NCI-H2081 treated with DMSO at 0.1 percent for 48 hours (cell line): ENCODE measurements at places on chromosomes 7 and 10.
A peak's percentile ranks its signal among the peaks of the same experiment; 100 is the strongest.

DNA sequence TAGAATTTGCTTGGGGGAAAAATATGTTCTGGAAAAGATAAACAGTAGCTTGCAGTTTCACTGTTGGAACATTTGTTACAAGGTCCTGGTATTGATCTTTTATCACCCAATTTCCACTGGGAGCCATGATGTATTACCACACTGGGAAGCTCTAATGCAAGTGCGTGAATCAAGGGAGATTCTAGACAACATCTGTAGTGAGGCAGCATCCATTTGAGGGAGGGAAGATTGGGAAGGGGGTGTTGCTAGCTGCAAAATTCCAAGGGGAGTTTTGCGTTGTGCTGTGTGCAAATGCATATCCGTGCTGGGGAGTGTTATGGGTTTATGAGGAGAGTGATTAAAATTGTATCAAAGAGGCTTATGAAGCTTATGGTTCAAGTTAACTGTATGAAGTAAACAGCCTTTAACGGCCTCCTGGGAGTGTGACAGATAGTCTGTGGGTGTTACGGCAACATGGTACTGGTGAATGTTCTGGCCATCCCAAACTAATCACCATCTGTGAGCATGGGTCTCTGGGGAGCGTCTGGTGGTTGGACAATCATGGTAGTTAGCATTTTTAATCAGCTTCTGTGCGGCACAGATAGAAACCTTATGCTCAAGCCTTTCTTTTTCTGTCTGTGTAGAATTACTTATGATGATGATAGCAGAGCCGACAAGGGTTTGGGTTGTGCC lies 601.9 kb upstream of the GALNT17 start:
- DNase-seq: no peak

DNA sequence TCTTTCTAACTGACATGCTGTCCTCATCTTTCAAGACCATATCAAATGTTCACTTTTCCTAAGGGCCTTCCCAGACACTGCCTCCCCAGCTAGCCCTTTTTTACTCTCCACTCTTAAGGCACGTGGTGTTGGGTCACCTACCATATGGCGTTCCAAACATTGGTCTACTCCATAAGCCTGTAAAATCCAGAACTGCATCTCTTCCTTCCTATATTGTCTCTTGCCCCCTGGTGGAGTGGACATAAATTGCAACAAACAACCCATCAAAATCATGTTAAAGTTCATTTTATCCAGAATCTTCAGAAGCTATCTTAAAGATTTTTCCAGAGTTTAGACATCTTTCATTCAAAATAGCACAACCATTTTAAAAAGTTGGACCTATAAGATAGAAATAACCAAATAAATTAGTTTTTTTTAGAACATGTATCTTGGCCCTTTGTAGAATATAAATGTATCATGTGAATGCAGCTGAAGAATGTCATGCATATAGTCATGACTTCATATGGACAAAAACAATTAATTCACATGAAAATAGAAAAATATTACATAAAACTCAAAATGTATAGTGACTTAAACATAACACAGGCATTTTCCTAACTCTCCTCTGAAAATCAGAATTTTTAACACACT lies 180.6 kb upstream of the CHRM2 start:
- peak; percentile 37 for DNase-seq

GRCh38 chr10:110967645-110968044 lies 48.2 kb downstream of the SHOC2 start:
- no peak for DNase-seq

DNA sequence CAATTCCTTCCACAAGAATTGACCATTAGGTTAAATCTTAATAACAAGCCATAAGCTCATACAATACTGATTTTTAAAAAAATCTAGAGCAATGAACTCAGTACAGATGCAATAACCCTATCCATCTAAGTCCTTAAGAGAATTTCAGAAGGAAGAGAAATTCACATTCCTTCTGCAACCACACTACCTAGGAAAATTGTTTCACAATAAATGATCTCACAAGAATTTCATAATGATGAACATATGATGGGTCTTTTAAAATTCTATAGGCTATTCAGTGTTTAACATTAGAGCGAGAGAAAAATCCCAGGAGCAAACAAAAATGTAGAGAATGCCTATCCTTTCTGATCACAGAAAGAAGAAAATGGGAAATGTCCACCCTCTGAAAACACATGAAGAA lies 70.0 kb upstream of the MAGI2 start:
- DNase-seq: no peak

- DNase-seq: no peak
Observed at GRCh38 chr7:4549681-4550080, 132.4 kb upstream of the FOXK1 start.

GRCh38 chr7:81776161-81776560 lies 6.3 kb upstream of the HGF start:
- no peak for DNase-seq

DNA sequence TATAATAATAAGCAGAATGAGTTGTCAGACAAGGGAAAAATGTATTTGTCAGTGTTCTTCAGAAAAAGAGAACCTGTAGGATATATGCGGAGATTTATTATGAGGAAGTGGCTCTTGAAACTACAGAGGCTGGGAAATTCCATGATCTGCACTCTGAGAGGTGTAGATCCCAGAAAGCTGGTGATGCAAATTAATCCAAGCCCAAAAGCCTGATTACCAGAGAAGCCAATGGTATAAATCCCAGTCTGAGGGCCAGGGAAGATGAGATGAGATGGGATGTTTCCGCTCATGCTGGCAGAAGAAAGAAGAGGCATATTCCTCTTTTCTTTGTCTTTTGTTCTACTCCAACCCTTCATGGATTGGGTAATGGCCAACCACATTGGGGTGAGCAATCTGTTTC lies 732.8 kb upstream of the IGFBP3 start:
- DNase-seq: no peak
